Caki2 (cell line): ENCODE measurements at places on chromosomes 12 and 14. TPM values are rescaled to one million over a fixed set of nuclear protein-coding genes. Genes with fewer than 3 reads are reported as not detected.

The OAS2 gene
- total RNA-seq: 0.30 and 1.0 TPM in 2 replicates

GRCh38 chr14:32656601-32657000 lies 282.1 kb upstream of the NPAS3 start:
- no peak for DNase-seq

DNA sequence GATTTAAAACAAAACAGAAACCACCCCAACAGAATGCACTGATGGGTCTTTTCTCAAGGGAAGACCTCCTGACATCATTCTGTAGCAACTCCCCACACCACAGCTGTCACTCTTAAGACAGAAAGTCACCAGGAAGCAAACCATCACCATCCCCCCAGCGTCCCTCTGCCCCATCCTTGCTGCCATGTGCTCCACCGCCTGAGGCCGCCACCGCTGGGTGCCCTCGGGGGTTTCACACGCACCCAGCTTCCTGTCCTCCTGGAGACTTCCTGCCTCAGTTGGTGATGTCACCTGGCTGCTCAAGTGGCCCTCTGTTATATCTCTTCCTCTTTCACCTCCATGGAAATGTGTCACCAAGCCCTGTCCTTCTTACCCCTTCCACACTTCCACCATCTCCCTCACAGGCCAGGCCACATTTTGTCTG lies 71.4 kb upstream of the GPR68 start:
- DNase-seq: no peak

- no peak for DNase-seq
Observed at GRCh38 chr12:130787445-130788410, 51.3 kb downstream of the STX2 start.
